ENCODE measurements at places on chromosomes 4 and X.

GRCh38 chrX:46961097-46961496 is 48.9 kb downstream of the JADE3 start:
- no peak for DNase-seq

DNA sequence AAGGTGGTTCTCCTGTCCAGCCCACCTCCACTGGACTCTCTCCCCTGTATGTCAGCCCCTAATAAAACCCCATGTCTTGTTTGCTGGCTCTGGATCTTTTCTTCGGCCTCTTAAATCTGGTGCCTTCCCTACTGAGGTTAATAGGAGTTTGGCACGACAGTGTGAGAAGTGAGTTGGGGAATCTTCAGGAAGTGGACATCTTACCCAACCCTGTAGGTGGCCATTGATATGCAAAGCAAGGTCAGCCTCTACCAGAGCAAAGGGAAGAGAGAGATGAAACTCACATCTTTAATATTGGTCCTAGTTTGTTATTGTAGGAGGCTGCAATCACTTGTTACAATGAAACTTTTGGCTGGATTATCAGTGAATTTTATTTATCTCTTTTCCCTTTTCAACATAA is 111.7 kb downstream of the CHRDL1 start:
- no peak for DNase-seq

DNA sequence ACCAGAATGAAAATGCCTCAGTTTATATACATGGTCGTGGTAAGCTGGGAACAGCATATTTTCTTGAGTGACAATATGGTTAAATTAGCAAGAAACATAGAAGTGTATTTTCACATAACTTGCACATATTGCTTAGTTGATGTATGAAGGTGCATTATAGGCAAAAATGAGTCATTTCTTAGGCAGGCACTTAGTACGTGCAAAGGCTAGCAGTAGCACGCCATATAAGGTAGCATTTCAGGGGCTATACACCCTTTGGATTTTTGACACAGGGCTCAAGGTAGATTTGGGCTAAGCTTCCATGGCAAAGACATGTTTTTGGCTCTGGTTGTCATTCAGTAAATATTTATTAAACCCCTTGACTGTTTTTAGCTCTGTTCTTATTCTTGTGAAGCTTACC is 33.1 kb downstream of the PCDH7 start:
- no peak for DNase-seq

DNA sequence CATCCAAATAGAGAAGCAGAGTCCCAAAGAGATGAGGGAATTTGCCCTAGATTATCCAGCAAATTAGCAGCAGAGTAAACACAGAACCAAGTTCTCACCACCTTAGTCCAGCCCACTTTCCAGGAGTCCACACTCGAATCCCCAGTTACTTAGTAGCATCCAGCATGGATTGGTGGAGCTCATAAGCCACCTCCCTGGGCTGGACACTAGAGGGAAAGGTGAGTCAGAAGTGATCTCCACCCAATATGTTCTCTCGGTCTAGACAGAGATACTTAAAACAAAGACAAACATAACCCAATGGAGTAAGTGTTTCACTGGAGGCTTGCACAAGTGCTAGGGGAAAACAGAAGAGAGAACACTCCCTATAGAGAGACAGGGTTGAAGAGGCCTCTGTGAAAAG is 105.1 kb upstream of the CPEB2 start:
- no peak for DNase-seq
